CD4-positive, alpha-beta T cell (primary cell): ENCODE measurements at places on chromosomes 3 and 15. TPM values are rescaled to one million over a fixed set of nuclear protein-coding genes. Genes with fewer than 3 reads are reported as not detected.

DNA sequence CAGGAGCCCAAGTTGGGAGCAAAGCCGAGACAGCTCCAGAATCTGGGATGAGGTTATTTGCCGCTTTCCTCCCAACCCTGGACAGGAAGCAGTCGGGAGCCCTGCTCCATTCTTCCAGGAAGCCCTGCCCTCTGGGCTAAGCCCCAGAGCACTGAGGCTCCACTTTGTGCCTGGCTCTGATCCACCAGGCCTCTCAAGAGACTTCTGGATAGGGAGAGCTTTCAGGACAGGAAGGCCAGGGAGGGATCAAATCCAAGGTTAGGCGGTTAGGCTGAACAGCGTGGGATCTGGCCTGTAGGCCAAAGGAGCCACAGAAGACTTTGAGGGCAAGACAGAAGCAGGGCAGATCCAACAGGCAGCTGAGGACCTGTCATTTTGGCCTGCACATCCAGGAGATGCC is 835 bp downstream of the STOML1 start:
- peak overlapping the region; percentile 71 for H3K4me3 ChIP-seq
- no peak for DNase-seq
- H3K4me1 ChIP-seq, result peaks cover 47% of the 10 kb centered on the region
- no peaks in the 10 kb centered on the region for H3K27me3 ChIP-seq
- no peak overlapping the region for H3K27ac ChIP-seq
- peaks cover 2% of the 10 kb centered on the region for H3K36me3 ChIP-seq

GRCh38 chr15:58559904-58560588 is 128.3 kb downstream of the LIPC start:
- no peaks in the 10 kb centered on the region for H3K27me3 ChIP-seq
- no peak for DNase-seq
- H3K4me1 ChIP-seq, result no peaks in the 10 kb centered on the region
- H3K4me3 ChIP-seq, result no peak overlapping the region
- no peak overlapping the region for H3K27ac ChIP-seq

GRCh38 chr3:32819551-32820348 is 2.0 kb downstream of the TRIM71 start:
- H3K36me3 ChIP-seq, result no peaks in the 10 kb centered on the region
- H3K4me1 ChIP-seq, result peaks cover 7% of the 10 kb centered on the region
- DNase-seq, result no peak
- H3K27me3 ChIP-seq, result peaks cover 24% of the 10 kb centered on the region

C3orf70 gene
- not detected for total RNA-seq

DISP2 gene
- total RNA-seq, result 0.03 TPM

GRCh38 chr3:192802957-192803899 is 75.9 kb upstream of the FGF12 start:
- H3K27ac ChIP-seq, result no peak overlapping the region
- no peaks in the 10 kb centered on the region for H3K4me1 ChIP-seq
- DNase-seq, result no peak
- no peaks in the 10 kb centered on the region for H3K36me3 ChIP-seq

ESYT3 gene
- 0.22 TPM for total RNA-seq

- no peak overlapping the region for H3K27ac ChIP-seq
- H3K4me1 ChIP-seq, result no peaks in the 10 kb centered on the region
- no peak overlapping the region for H3K4me3 ChIP-seq
- H3K27me3 ChIP-seq, result no peaks in the 10 kb centered on the region
Observed at GRCh38 chr15:49466119-49466518, 43.1 kb downstream of the FGF7 start.

GRCh38 chr3:156923349-156923748 is 97.2 kb downstream of the LEKR1 start:
- H3K27ac ChIP-seq, result no peak overlapping the region
- H3K4me3 ChIP-seq, result no peak overlapping the region
- no peaks in the 10 kb centered on the region for H3K36me3 ChIP-seq
- no peaks in the 10 kb centered on the region for H3K27me3 ChIP-seq

GRCh38 chr15:78915341-78916087 is 29.3 kb downstream of the CTSH start:
- no peak overlapping the region for H3K4me3 ChIP-seq
- H3K36me3 ChIP-seq, result peaks cover 66% of the 10 kb centered on the region
- peaks cover 6% of the 10 kb centered on the region for H3K4me1 ChIP-seq

- no peak overlapping the region for H3K4me3 ChIP-seq
- no peaks in the 10 kb centered on the region for H3K4me1 ChIP-seq
- no peak for DNase-seq
- H3K27me3 ChIP-seq, result no peaks in the 10 kb centered on the region
Observed at GRCh38 chr3:64627471-64628321, 60.1 kb downstream of the ADAMTS9 start.

DNA sequence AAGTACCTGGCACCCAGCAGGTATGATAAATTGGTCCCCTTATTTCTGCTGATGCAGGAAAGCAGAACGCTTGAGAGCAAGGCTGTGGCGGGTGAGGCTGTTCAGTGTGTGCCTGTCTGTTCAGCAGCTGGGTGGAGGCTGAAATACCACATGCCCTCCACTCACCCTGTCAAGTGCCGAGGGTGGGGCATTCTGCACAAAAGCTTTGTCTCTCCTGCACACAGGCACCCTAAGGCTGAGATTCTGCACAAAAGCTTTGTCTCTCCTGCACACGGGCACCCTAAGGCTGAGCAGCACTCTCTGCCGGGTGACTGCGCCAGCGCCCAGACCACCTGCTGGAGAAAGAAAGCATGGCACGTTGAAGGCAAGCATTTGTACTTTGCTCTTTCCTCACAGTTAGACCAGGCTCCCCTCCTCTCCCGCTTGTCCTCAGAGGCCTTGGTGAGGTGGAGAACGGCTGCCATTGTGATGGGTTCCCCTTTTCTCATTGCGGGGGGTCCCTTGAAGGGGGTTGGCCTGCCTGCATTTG is 97.5 kb downstream of the BDH1 start:
- H3K4me1 ChIP-seq, result peaks cover 29% of the 10 kb centered on the region
- H3K4me3 ChIP-seq, result no peak overlapping the region
- no peaks in the 10 kb centered on the region for H3K27me3 ChIP-seq
- no peaks in the 10 kb centered on the region for H3K36me3 ChIP-seq
- DNase-seq, result peak; percentile 41

RETNLB gene
- total RNA-seq, result not detected

- peak; percentile 39 for DNase-seq
- no peak overlapping the region for H3K27ac ChIP-seq
- peak overlapping the region; percentile 35 for H3K4me3 ChIP-seq
- H3K27me3 ChIP-seq, result no peaks in the 10 kb centered on the region
- H3K4me1 ChIP-seq, result peaks cover 9% of the 10 kb centered on the region
Observed at GRCh38 chr3:129046037-129046731, 14.4 kb upstream of the GP9 start.

- H3K27ac ChIP-seq, result no peak overlapping the region
- no peak overlapping the region for H3K4me3 ChIP-seq
- DNase-seq, result no peak
- H3K4me1 ChIP-seq, result no peaks in the 10 kb centered on the region
- H3K27me3 ChIP-seq, result no peaks in the 10 kb centered on the region
Observed at GRCh38 chr3:12302564-12302963, 13.7 kb downstream of the PPARG start.

DNA sequence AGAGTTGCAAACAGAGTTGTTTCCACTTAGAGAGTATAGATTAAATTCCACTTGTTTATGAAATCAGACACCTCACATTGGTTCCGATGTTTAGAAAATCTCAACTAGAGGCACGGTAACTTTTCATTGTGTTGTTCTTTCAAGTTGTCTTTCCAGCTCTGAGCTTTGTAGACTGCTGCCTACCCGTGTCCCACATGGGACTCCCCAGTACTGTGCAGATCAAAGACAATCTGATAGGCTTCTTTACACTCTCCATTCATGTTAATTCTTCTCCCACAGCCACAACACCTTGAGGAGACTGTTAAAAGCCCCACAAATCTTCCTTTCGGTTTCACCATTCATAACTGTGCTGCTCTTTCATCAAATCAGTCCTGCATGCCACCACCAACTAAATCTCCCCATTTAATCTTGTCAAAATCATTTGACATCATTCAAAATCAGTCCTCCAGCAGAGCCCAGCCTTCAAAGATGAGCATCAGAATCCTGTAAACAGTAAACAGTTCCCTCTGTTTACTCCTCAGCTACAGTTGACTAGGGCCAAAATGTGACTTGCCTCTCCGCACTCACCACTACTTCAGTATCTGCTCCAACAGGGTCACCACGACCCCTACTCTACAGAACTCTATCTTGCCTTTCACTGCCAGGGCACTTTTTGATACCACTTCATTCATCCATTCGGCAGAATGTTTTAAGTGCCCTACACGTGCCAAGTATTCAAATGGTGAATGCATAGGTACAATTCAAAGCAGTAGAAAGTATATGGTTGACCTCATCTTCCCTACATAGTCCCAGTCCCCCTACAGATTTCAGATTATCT is 8.3 kb downstream of the ANXA2 start:
- peak overlapping the region; percentile 19 for H3K4me3 ChIP-seq
- H3K27ac ChIP-seq, result no peak overlapping the region
- H3K4me1 ChIP-seq, result peaks cover 47% of the 10 kb centered on the region
- H3K36me3 ChIP-seq, result peaks cover 8% of the 10 kb centered on the region
- H3K27me3 ChIP-seq, result no peaks in the 10 kb centered on the region
- DNase-seq, result peak; percentile 16

CASR gene
- total RNA-seq, result 0.03 TPM

STAB1 gene
- 1.5 TPM for total RNA-seq

STRC gene
- 2.1 TPM for total RNA-seq

GPR149 gene
- not detected for total RNA-seq
